ENCODE measurements at places on chromosomes 7 and 10. TPM values are rescaled to one million over a fixed set of nuclear protein-coding genes. Genes with fewer than 3 reads are reported as not detected.

The GIMAP1 gene
- 43.0 TPM for total RNA-seq

The CYP3A5 gene
- not detected for total RNA-seq

The CNPY1 gene
- not detected for total RNA-seq

The MOGAT3 gene
- total RNA-seq = not detected
